Fibroblast of skin of scalp (primary cell): ENCODE measurements at places on chromosomes 2 and 18.
A peak's percentile ranks its signal among the peaks of the same experiment; 100 is the strongest.

DNA sequence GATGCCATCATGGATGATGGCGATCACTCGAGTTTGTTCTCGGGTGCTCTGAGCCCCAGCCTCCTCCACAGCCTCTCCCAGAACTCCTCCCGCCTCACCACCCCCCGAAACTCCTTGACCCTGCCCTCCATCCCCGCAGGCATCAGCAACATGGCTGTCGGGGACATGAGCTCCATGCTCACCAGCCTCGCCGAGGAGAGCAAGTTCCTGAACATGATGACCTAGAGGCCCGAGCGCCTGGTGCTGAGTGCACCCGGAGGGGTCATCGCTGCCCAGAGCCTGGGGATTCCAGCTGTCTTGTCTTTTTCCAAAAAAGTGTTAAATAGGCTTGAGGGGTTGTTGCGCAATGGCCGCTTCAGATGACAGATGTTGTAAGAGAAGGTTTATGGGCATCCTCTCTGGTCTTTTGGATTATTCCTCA is 254.8 kb downstream of the GLI2 start:
- DNase-seq: no peak

GRCh38 chr2:114543236-114543766 is 100.9 kb downstream of the DPP10 start:
- peak; percentile 12 for DNase-seq

GRCh38 chr2:88853403-88853790 is 161.9 kb downstream of the RPIA start:
- DNase-seq: no peak

DNA sequence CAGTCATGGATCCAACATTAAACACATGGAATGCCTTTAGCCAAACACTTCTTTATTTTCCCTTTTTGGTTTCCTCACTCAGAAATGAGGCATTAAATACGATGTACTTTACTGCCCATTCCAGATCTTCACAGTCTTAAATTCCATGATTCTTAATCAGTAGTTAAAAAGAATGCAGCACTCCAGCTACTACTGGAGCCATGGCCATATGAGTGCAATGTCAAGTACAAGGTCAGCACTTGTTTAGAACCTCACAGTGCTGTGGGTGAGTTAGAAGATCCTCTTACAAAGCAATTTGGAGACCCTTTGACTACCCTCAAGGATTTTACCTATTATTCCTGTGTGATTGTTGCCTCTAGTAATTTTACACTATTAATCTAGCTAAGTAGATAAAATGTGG is 550.3 kb upstream of the LRRTM1 start:
- DNase-seq: no peak

DNA sequence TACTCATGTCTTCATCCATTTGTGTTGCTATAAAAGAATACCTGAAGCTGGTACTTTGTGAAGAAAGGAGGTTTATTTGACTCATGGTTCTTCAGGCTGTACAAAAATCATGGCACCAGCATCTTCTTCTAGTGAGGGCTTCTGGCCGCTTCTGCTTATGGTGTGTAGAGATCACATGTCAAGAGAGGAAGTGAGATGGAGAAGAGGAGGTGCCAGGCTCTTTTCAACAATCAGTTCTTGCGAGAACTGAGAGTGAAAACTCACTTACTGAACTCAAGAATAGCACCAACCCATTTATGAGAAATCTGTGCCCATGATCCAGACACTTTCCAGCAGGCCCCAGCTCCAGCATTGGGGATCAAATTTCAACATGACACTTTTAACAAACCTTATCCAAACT is 30.0 kb upstream of the BARD1 start:
- DNase-seq: no peak

GRCh38 chr2:55420871-55421270 is 1.2 kb upstream of the CCDC88A start:
- no peak for DNase-seq

DNA sequence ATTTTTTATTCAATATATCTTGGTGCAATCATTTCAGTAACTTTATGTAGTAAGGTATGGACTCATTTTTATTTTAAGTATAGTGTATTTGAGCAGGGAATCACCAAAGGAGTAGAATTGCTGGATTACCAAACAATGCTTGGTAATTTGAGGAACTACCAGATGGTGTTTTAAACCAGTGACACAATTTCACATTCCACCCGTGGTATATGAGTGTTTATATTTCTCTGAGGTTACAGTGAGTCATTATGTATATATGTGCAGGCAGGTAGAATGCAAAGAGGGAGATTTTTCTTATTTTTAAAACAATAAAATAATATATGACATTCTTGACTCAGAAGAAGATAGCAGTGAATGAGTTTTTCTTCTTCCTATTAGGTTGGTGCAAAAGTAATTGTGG is 596.9 kb downstream of the DCC start:
- DNase-seq: peak; percentile 31

DNA sequence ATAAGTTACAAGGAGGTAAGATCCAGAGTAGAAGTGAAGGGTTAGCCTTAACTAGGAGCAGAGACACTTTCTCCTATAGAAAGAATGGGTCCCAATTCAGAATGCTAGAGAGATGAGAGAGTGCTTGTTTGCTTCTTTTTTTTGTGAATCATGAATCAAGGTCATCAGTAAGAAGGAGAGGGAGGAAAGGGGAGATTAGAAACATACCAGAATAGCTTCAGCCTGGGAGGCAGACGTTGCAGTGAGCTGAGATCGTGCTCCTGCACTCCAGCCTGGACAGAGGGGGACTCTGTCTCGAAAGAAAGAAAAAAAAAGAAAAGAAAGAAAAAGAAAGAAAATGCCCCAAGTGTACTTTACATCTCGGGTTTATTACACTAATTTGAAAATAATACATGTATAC is 55.8 kb upstream of the SLC35F5 start:
- no peak for DNase-seq

DNA sequence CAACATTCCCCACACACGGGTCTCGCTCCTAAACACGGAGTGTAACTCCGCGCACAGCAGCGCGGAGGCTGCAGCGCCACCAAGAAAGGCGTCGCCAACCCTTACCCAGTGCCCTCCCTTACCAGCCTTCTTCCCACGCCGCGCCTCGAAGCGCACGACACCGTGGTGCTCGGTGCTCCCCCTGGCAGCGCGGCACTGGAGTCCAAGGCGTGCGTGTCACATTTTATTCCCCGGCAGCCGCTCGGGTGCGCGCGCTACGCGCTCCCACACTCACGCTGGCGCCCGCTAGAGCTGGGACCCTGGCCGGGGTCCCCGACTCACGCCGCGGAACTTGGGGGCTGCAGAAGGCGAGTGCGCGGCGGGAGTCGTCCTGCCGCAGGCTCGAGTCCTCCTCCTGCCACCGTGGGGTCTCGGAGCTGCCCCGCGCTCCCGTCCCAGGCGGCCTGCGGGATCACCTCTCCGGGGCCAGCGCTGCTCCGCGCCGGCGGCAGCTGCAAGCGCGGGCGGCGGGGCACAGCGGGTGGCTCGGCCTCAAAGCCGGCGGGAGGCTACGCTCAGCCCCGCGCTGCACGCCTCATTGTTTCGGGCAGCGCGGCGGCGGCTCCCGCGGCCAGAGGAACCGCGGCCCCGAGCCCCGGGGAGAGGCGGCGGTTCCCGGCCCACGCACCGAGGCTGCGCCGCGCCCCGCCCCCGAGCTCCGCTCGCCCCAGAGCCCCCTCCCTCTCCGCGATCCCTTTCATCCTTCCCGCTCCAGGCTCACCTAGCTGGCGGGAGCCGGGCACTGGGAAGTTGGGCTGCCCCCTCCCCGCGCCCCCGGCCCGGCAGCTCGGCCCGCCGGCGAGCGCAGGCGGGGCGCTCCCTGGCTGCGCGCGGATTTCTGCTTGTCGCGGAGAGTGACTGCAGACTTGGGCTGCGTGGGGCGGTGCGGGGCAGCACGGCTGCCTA is at the start of gene ST6GAL2:
Gene ST6GAL2, minus strand, starts transcription at position 197 of the 945 bp plus-strand sequence. CDS start 42,190 bp downstream, outside the sequence.
- DNase-seq: peak; percentile 45

GRCh38 chr2:47309952-47310800 is 92.8 kb upstream of the MSH2 start:
- peak; percentile 30 for DNase-seq

- DNase-seq: no peak
Measured at GRCh38 chr18:23877371-23877770, 137.2 kb upstream of the TTC39C start.

GRCh38 chr2:176646033-176646615 is 376.9 kb downstream of the MTX2 start:
- no peak for DNase-seq

DNA sequence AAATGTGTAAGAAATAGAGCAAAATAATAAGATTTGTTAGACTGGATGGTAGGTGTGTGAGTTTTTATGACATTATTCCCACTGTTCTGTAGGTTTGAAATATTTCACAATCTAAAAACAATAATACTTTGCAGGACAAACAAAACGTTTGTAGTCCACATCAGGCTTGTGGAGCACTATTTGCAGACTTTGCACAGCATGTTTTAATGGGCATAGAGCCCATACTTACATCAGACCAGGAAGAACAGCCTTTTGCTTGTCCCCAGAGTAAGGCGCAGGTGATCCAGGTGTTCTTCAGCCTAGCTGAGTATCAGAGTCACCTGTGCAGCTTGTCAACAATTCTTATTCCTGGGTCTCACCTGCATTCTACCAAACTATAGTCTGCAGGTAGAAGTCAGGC is 9.1 kb upstream of the STK39 start:
- DNase-seq: no peak

DNA sequence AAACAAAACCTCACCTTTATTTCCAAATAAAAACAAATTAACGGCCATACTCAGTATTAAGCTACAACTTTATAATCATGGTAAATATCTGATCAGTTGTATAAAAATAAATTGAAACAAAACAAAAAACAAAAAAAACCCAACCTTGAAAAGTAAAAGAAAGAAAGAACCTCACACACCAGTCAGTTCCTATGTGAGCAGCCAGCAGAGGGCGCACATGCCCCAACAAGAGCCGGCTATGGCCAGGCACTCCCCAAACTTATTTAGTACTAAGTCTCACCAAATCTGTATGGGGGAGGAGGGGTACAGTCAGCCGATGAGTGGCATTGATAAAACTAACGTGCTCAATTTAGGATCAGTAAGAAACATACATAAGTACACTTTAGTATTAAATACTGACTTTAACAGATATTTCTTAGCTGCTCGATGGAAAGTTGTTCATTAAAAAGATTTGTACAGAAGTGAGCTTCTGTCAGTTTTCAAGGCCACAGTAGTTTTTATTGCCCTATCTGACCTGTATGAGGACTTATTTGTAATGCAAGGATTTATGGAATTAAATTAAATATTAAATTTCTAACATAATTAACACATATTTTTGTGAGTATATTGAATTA is 172.6 kb downstream of the TCF4 start:
- peak; percentile 83 for DNase-seq
